ENCODE measurements at places on chromosomes 1 and 21.

DNA sequence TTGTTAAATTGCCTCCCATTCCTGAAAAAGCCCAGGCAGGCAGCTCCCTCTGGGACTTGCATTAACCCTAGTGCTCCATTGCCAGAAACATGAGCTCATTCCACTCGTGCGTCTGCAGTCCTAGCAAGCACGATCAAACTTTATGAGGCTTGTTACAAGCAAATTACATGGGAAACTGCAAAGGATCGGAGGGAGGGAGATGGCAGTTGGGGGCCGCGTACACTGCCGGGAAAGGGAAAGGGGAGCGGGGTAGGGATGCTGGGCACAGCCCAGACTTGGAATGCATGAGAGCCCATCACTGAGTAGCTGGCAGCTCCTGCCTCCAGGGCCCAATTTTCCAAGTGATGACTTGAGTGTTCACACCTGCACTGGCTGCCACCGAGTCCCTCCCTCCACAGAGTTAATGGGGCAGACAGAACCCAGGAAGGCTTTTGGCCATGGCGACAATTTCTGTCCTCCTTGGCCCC lies 169.9 kb downstream of the BRINP2 start:
- no peak for DNase-seq

DNA sequence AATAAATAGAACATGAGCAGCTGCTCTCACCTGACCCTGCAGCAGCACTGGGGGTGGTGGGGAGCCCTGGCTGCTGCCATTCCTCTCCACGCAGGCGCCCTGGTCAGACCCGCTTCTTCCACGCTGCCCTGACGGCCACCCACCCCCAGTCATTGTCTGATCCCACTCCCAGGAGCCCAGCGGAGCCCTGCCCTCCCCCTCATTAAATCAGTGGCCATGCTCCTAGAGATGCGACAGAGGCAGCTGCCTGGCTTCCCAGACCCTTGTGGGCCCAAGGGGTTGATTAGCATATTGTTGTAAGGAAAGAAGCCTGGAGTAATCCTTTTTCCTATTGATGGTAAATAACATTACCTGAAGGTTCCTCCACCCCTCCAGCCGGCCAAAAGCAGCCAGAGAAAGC lies 301.5 kb downstream of the RRAGC start:
- no peak for DNase-seq

DNA sequence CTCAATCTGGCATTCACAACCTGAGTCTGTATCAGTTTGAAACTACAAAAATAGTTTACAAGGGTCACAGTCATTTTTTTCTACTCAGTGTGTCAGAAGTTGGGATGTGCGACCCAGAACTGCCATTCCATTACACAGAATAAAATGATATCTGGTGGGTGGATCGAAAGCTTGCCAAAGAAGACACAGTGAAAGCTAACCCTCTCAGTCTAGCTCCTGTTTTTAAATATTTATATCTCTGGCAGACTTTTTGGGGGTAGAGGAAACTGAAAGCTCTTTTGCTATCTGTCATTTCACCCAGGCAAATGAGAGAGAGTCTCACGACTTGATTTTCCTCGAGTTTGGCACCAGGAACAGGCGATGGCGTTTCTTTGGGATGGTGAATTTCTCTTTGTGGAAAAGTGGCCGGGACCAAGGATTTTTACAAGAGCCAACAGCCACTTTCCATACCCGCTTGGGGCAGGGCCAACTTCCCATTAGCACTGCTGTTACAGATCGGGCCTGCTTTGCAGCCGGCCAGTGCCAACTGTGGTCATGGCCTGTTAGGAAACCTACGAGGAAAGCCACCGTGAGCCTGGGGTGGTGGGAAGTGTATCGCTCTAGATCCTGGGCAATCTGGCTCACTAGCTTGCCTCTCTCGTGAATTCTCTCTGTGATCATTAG lies 185.5 kb upstream of the NFIA start:
- no peak for DNase-seq

GRCh38 chr1:157034137-157034800 lies 11.3 kb downstream of the ARHGEF11 start:
- DNase-seq: no peak

DNA sequence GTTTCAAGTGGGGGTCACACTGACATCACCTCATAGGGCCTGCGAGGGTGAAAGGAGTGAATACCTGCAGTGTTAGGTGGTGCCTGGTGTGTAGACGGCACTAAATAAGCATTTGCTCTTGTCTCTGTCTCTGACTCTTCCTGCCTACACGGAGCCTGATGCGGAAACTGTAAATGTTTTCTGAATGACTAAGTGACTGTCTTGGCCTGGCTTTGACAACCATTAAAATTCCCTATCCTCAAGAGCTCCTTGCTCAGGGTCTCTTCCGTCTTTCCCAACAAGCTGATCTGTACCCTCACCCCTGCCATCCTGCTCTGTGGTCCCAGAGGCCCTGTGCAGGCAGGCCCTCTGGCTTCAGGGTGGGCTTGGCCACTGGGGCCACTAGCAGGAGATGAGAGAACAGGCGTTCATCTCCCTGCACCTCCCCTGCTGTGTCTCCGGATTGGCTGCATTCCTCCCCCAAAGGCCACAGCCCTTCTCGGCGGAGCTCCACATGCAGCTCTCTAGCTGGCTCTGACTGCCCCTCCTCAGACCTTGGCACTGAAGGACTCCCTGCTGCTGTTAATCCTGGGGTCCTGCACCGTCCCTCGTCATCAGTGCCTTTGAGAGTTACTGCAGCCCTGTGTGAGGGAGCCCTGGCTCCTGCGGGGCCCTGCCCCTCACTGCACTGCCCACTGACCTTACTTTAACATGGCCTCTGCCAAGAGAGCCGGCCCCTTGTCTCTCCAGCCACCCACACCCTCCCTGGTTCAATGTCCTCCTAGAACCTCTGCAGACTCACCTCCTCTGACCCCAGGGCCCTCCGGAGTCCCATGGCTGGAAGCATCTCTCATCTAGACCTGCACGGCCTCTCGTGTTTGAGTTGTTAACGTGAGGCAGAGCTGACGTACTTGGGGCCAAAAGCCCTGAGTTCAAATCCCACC lies 211.1 kb downstream of the MATN1 start:
- peak; percentile 21 for DNase-seq

Data from HTR-8/SVneo (cell line).